Thyroid gland (tissue), 4 donors: ENCODE measurements at places on chromosomes 6 and 20. TPM values are rescaled to one million over a fixed set of nuclear protein-coding genes. Genes with fewer than 3 reads are reported as not detected.
A peak's percentile ranks its signal among the peaks of the same experiment; 100 is the strongest.

DNA sequence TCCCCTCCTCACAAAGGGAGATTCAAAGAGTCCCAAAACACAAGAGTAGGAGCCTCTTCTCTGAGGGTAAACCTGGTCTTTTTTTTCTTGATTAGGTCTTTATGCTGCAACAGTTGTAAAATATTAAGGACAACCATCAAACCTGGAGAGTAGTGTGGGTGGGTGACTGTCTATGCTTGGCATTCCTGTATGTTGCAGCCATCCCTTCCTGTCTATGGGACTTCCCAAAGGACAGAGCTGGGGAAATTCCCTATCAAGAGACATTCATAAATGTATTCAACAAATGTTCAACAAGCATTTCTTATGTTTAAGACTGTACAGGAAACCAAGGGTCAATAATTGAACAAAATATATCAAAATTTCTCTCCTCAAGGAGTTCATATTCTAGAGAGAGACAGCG lies 5.5 kb downstream of the BTN2A2 start:
- no peak for DNase-seq
- H3K36me3 ChIP-seq = peaks cover 7% of the 10 kb centered on the region
- H3K27me3 ChIP-seq = no peaks in the 10 kb centered on the region
- no peak overlapping the region for H3K27ac ChIP-seq
- no peaks in the 10 kb centered on the region for H3K4me1 ChIP-seq

GRCh38 chr6:158064725-158065251 lies 83.1 kb downstream of the SYNJ2 start:
- H3K27ac ChIP-seq = no peak overlapping the region
- no peak overlapping the region for H3K4me3 ChIP-seq
- H3K27me3 ChIP-seq = no peaks in the 10 kb centered on the region
- no peak for DNase-seq
- H3K36me3 ChIP-seq = peaks cover 12% of the 10 kb centered on the region

- no peak overlapping the region for H3K4me3 ChIP-seq
- peak overlapping the region; percentile 17 for H3K27ac ChIP-seq
- no peaks in the 10 kb centered on the region for H3K27me3 ChIP-seq
- H3K4me1 ChIP-seq = peaks cover 5% of the 10 kb centered on the region
Measured at GRCh38 chr6:36821581-36822335, 17.5 kb downstream of the CPNE5 start.

DNA sequence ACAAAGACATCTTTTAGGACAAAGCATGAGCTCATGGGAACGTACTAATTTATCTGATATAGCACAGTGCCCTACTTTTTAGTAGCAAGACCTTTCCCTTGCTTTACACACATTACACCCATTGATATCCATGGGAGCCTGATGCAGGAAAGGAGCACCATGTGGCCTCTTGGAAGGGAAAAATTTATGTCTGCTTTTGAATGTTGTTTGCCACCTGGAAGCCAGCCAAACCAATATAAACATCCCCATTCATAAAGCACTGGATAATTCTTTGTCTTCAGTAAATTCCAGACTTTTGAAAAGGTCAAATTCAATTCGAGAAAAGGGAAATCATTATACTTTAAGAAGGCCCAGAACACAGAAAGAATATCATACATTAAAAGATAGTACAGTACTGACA lies 152.3 kb upstream of the BEND6 start:
- H3K27me3 ChIP-seq = no peaks in the 10 kb centered on the region
- H3K4me3 ChIP-seq = no peak overlapping the region
- H3K4me1 ChIP-seq = no peaks in the 10 kb centered on the region
- DNase-seq = no peak

GRCh38 chr6:90294989-90295853 lies 1.4 kb downstream of the BACH2 start:
- no peaks in the 10 kb centered on the region for H3K36me3 ChIP-seq
- DNase-seq = peak; percentile 49
- H3K4me3 ChIP-seq = peak overlapping the region; percentile 76
- H3K4me1 ChIP-seq = peaks cover 7% of the 10 kb centered on the region
- peak overlapping the region; percentile 83 for H3K27ac ChIP-seq

DNA sequence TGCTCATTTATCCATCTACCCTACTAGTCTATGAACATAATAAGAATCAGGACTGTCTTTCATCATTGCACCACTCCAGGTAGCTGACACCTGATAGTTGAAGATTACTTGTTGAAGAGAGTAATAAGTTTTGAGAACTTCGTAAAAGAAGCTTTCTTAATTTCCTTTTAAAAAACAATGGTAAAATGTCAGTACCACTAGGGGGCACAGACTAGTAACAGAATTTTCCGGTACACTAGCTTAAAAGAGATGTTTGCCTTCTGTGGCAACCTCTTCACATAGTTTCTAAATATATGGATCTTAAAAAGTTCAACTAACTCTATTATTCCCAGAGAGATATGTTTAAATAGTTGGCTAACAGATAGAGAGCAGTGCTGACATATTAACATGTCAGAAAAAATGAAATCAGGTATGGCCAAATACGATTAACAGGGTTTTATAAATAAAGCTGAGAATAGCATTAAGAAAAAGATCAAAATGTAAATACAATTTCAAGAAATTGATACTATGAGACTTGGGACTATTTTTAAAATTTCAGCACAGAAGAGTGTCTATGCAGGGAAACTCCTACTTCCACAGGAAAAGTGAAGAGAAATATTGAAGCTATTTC lies 5.4 kb upstream of the KCNQ5 start:
- H3K4me3 ChIP-seq = no peak overlapping the region
- no peaks in the 10 kb centered on the region for H3K27me3 ChIP-seq
- no peaks in the 10 kb centered on the region for H3K4me1 ChIP-seq
- DNase-seq = no peak
- no peaks in the 10 kb centered on the region for H3K36me3 ChIP-seq

DNA sequence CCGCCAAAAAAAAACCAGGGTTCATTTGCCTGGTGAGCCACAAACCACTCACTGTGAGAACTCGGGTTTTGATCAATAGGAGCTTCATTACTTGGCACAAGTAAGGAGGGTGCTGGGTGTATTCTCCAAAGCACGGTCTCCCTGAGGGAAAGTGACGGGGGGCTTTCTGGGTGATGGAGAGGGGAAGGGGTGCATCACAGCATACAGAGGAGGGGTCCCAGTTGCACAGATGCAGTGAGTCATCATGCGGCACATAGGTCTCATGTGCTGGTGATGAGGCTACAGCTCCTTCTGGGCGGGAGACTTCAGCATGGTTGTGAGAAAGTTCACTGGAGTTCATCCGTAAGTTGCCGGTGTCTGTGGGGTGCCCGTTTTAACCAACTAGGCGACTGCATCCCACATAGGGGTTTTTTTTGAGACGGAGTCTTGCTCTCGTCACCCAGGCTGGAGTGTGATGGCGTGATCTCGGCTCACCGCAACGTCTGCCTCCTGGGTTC lies 36.2 kb downstream of the SUN5 start:
- H3K27ac ChIP-seq = no peak overlapping the region
- no peak for DNase-seq
- no peaks in the 10 kb centered on the region for H3K27me3 ChIP-seq
- H3K4me3 ChIP-seq = no peak overlapping the region
- H3K4me1 ChIP-seq = peaks cover 4% of the 10 kb centered on the region

- peaks cover 23% of the 10 kb centered on the region for H3K4me1 ChIP-seq
- no peak overlapping the region for H3K27ac ChIP-seq
- no peak for DNase-seq
- no peak overlapping the region for H3K4me3 ChIP-seq
- H3K36me3 ChIP-seq = peaks cover 4% of the 10 kb centered on the region
- no peaks in the 10 kb centered on the region for H3K27me3 ChIP-seq
Measured at GRCh38 chr20:63518351-63518861, 2.2 kb upstream of the PPDPF start.

DNA sequence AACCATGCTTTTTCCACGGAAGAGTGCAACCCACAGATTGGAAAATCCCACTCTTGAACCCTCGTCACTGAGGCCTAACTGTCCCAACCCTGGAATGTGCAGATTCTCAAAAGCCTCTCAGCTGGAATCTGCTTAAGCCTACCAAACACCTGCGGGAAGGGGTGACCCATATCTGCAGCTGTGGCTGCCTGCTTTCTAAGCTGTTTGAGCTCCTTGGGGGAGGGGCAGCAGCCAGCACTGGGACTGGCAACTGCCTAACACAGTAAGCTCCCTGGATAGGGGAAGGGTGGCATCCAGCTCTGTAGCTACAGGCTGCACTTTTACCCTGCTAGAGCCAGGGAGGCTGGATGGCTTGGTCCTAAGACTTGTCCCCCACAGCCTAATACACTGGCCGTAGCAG lies 579.6 kb downstream of the COL12A1 start:
- no peak overlapping the region for H3K4me3 ChIP-seq
- DNase-seq = no peak
- no peaks in the 10 kb centered on the region for H3K4me1 ChIP-seq
- H3K36me3 ChIP-seq = no peaks in the 10 kb centered on the region
- H3K27me3 ChIP-seq = no peaks in the 10 kb centered on the region
- no peak overlapping the region for H3K27ac ChIP-seq

GRCh38 chr20:52843425-52843824 lies 128.7 kb upstream of the TSHZ2 start:
- no peak for DNase-seq
- H3K4me1 ChIP-seq = no peaks in the 10 kb centered on the region
- H3K4me3 ChIP-seq = no peak overlapping the region
- no peak overlapping the region for H3K27ac ChIP-seq

- no peak overlapping the region for H3K4me3 ChIP-seq
- no peaks in the 10 kb centered on the region for H3K36me3 ChIP-seq
- no peak overlapping the region for H3K27ac ChIP-seq
Measured at GRCh38 chr6:14674867-14675648, 557.5 kb downstream of the CD83 start.

DNA sequence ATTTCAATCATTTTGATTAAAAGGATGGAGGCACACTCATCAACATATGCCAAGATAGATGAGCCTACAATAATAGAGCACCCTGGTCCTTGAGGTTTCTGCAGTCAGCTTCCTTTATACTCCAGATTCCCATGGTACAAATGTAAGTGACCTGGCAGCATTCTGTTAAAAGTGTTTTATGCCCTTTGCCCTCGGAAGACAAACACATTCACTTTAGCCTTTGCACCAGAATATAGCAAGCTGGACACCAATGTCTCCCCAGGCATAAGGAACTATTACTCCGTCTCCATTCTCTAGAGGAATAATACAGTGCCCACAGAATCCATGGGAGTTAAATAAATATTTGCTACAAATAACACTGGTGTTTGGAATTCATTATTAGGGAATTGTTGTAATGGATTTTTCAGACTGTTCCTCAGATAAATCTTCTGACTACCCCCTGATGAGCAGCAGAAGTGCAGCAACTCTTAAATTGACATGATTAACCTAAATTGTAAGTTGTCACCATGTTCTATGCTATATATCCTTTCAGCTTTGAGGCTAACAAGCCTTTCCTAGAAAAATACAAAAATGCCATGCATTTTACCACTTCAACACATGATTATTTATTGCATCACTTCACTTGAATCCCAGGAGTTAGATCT lies 340.2 kb downstream of the TBC1D32 start:
- H3K4me3 ChIP-seq = no peak overlapping the region
- H3K27me3 ChIP-seq = no peaks in the 10 kb centered on the region
- DNase-seq = no peak
- no peak overlapping the region for H3K27ac ChIP-seq

- H3K27ac ChIP-seq = peak overlapping the region; percentile 61
- no peaks in the 10 kb centered on the region for H3K4me1 ChIP-seq
- no peaks in the 10 kb centered on the region for H3K27me3 ChIP-seq
- no peaks in the 10 kb centered on the region for H3K36me3 ChIP-seq
- DNase-seq = peak; percentile 85
Measured at GRCh38 chr6:27902335-27903314, 9.6 kb downstream of the OR2B2 start.

DNA sequence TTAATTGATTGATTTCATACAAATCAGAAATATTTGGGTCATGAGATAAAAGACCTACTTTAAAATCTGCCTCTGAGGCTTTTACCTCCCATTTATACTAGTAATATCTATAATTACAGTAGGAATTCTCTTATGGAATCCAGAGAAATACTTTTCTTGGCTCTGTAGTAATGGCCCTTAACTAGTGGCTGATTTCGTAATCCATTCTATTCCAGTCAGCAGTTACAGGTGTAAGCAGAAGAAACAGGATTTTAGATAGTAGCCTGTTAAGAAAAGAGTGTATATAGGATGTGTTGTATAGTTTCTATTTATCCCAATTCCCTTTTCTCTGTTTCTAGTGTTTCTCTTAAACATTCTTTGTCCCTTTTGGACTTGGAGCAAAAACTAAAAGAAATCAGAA lies 21.2 kb downstream of the PEX3 start:
- no peak for DNase-seq
- no peaks in the 10 kb centered on the region for H3K27me3 ChIP-seq

DNA sequence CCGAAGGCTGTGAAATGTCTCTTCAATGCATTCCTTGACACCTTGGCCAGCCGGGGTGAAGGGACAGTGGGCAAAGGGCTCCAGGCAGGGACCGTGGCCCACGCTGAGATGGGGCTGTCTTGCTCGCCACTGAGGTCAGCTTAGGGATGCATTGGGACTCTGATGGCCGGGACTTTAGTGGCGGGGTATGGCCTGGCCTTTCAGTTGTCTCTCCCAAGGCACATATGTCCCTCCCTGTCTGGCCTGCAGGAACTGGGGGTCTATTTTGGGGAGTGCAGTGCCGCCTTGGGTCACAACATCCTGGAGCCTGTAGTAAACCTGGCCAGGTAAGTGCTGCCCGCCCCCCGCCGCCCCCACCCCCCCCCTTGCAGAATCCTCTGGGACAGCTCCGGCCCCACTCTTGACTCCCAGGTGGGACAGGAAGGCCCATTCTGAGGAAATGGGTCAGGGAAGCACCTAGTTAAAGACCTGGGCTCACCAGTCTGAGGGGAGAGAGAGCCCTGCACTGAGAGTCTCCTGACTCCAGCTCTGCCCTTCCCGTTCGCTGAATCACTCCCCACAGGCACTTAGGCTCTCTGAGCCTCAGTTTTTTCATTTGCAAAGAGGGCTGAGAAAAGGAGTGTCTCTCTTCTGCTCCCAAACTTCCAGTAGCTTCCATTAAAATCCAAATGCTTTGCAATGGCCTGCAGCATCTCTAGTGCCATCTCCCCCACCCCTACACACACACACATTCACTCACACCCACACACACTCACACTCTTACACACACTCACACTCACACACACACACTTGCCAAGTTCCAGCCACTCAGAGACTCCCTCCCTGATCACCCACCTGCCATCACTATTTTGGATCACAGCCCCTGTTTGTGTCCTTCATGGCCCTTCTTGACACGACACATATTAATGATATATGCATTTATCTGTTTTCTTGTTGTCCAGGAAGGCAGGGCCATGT lies 33.1 kb downstream of the RAB44 start:
- no peak for DNase-seq
- H3K36me3 ChIP-seq = no peaks in the 10 kb centered on the region
- no peak overlapping the region for H3K4me3 ChIP-seq
- no peak overlapping the region for H3K27ac ChIP-seq
- H3K27me3 ChIP-seq = no peaks in the 10 kb centered on the region

The KHDC1 gene
- total RNA-seq = 2.1 TPM

The CFAP206 gene
- 4.1 TPM for total RNA-seq

The BPI gene
- 0.22 TPM for total RNA-seq

The ARMC12 gene
- total RNA-seq = 1.6 TPM

The C20orf144 gene
- not detected for total RNA-seq

The IL17A gene
- total RNA-seq = not detected

The LIN28B gene
- total RNA-seq = not detected

The RRBP1 gene
- total RNA-seq = 238 TPM
